Hepatocyte (in vitro differentiated cells): ENCODE measurements at places on chromosomes 1 and 21.
A peak's percentile ranks its signal among the peaks of the same experiment; 100 is the strongest.

- peak; percentile 88 for DNase-seq
- H3K4me1 ChIP-seq = peaks cover 28% of the 10 kb centered on the region
- H3K36me3 ChIP-seq = no peaks in the 10 kb centered on the region
- peak overlapping the region; percentile 91 for H3K27ac ChIP-seq
- peaks cover 8% of the 10 kb centered on the region for H3K27me3 ChIP-seq
- H3K4me3 ChIP-seq = no peak overlapping the region
These were observed 4.8 kb upstream of the CRYBG2 start for GRCh38 chr1:26358411-26359384.

DNA sequence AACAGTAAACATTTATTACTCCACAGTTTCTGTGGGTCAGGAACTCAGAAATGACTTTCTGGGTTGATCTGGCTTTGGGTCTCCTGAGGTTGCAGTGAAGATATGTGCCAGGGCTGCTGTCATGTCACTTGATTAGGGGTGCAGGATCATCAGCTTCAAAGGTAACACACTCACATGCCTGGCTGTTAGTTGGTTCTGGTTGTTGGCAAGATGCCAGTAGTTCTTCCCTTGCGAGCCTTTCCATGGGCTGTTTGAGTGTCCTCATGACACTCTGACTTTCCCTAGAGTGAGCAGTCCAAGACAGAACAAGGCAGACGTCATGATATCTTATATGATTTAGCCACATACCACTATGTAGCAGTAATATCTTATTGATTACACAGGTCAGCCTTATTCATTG lies 1.8 kb downstream of the SWT1 start:
- peak; percentile 38 for DNase-seq
- peaks cover 22% of the 10 kb centered on the region for H3K4me1 ChIP-seq

GRCh38 chr1:28119556-28119955 lies 31.1 kb upstream of the EYA3 start:
- no peak for DNase-seq
- no peaks in the 10 kb centered on the region for H3K27me3 ChIP-seq
- H3K27ac ChIP-seq = no peak overlapping the region
- no peaks in the 10 kb centered on the region for H3K36me3 ChIP-seq
- H3K4me3 ChIP-seq = no peak overlapping the region

DNA sequence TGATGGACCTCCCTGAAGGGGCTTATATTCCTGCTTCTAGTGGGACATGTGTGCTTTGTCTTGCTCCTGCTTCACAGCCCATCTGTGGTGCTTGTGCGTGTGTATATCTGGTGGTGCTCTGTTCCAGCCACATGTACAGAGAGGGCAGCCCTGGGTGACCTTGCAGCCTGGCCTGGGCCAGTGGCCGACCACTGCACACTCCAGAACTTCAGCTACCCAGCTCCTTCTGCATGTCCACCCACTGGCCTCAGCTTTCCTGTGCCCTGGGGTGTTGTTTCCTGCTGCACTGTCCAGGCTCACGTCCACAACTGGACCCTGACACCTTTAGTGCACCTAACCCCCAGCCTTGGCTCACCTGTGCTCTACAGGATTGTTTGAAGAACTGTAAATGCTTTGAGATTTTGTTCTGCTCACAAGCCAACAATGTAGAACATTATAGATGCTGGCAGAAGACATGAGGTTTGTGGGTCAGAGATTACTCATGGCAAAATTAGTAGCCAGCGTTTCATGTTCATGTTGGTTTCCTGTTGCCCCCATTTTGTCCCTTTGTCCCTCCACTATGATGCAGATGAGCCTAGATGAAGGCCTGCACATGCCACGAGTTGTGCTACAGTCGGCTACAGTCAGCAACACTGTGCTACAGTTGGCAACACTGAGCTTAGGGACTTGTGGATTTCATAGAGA lies 5.3 kb upstream of the S100B start:
- H3K36me3 ChIP-seq = no peaks in the 10 kb centered on the region
- H3K27ac ChIP-seq = no peak overlapping the region
- no peak for DNase-seq
- H3K27me3 ChIP-seq = no peaks in the 10 kb centered on the region
- no peak overlapping the region for H3K4me3 ChIP-seq
- no peaks in the 10 kb centered on the region for H3K4me1 ChIP-seq

DNA sequence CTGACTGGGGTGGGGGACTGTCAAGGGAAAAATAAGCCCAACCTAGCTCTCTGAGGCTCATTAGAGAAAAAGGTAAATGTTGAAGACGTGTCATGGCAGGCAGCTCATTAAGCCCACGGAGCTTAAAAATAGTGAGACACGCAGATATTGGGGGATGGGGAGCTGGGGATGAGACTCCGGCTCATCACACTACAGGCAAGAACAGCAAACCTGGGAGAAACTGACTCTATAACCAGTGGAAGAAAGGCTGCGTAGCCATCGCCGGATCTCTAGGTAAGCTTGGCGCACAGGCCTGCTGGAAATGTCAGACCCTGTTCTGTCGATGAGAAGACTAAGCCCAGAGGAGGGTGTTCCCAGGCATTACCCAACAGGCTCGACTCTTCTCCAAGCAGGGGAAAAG lies 78.0 kb downstream of the SYT2 start:
- H3K4me3 ChIP-seq = no peak overlapping the region
- no peak overlapping the region for H3K27ac ChIP-seq
- no peak for DNase-seq
- peaks cover 3% of the 10 kb centered on the region for H3K4me1 ChIP-seq
- no peaks in the 10 kb centered on the region for H3K27me3 ChIP-seq
- H3K36me3 ChIP-seq = no peaks in the 10 kb centered on the region

DNA sequence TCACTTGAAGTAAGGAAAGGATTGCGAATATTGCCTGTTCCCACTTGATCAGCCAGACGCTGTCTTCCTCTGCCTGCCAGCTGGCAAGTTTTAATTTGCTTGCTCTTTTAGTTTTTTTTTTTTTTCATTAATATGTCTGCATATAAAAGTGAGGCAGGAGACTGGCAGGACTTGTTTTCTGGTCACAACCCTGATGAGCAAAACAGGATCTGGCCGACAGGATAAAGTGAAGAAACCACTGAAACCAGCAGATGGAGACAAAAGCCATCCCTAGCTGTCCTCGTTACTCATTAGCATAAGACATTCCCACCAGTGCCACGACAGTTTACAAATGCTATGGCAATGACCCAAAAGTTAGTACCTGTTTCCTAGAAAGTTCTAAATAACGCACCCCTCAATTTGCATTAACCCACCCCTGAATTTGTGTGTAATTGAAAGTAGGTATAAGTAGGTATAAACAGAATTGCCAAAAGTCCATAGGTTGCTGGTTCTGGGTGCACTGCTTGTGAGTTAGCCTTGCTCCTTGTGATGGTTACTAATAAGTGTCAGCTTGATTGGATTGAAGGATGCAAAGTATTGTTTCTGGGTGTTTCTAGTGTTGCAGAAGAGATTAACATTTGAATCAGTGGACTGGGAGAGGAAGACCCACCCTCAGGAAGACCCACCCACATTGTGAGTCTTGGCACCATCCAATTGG lies 60.8 kb downstream of the ZNF684 start:
- no peaks in the 10 kb centered on the region for H3K27me3 ChIP-seq
- no peaks in the 10 kb centered on the region for H3K4me1 ChIP-seq
- no peak overlapping the region for H3K4me3 ChIP-seq

DNA sequence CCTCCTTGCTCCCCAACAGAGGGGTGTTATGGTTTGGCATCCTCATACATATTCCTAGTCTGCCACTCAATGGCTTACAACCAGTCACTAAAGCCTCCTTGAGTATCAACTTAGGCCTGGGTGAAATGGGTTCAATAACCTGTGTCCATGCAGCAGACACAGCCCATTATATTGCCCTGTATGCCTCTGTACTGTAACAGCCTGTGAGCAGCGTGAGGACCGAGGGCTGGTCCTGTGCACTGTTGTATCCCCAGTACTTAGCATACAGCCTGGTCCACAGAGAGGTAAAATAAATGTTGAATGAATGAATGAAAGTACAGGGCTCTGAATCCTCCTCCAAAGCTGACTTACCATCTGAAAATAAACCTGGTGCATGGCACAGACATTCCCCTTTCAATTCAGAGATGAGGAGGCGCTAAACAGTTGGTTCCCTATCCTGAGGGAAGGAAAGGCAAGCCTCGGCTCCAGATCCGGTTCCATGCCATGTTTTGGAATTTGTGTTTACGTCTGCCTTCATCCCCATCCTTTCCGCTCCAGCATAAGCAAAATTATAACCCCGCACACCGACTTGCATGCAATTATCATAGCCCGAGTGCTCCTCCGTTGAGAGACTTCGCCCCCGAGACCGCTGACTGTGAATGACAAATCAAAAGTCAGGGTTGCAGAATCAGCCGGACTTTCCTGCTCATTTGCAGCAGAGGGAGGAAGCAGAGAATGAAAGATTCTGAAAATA lies 45.0 kb upstream of the DNAJC6 start:
- H3K36me3 ChIP-seq = no peaks in the 10 kb centered on the region
- peaks cover 8% of the 10 kb centered on the region for H3K4me1 ChIP-seq
- peak overlapping the region; percentile 26 for H3K4me3 ChIP-seq
- H3K27me3 ChIP-seq = no peaks in the 10 kb centered on the region
- DNase-seq = peak; percentile 47

GRCh38 chr1:84756455-84757082 lies 66.3 kb upstream of the SSX2IP start:
- H3K27ac ChIP-seq = no peak overlapping the region
- no peaks in the 10 kb centered on the region for H3K36me3 ChIP-seq
- no peaks in the 10 kb centered on the region for H3K27me3 ChIP-seq
- no peak for DNase-seq
- H3K4me3 ChIP-seq = no peak overlapping the region
- no peaks in the 10 kb centered on the region for H3K4me1 ChIP-seq

GRCh38 chr1:160285506-160285905 lies 573 bp upstream of the PEX19 start:
- no peaks in the 10 kb centered on the region for H3K27me3 ChIP-seq
- H3K36me3 ChIP-seq = peaks cover 2% of the 10 kb centered on the region
- DNase-seq = no peak
- peaks cover 11% of the 10 kb centered on the region for H3K4me1 ChIP-seq
- H3K4me3 ChIP-seq = no peak overlapping the region

- no peaks in the 10 kb centered on the region for H3K36me3 ChIP-seq
- no peaks in the 10 kb centered on the region for H3K27me3 ChIP-seq
- no peak overlapping the region for H3K4me3 ChIP-seq
- H3K27ac ChIP-seq = no peak overlapping the region
These were observed 12.0 kb downstream of the ALDH9A1 start for GRCh38 chr1:165686121-165686970.

GRCh38 chr21:37866027-37866426 lies 50.2 kb downstream of the KCNJ6 start:
- no peak overlapping the region for H3K4me3 ChIP-seq
- H3K27me3 ChIP-seq = no peaks in the 10 kb centered on the region
- H3K36me3 ChIP-seq = no peaks in the 10 kb centered on the region
- no peak for DNase-seq
- no peak overlapping the region for H3K27ac ChIP-seq

GRCh38 chr1:30853350-30853749 lies 55.2 kb downstream of the SDC3 start:
- no peak overlapping the region for H3K4me3 ChIP-seq
- H3K27ac ChIP-seq = no peak overlapping the region
- no peaks in the 10 kb centered on the region for H3K36me3 ChIP-seq
- DNase-seq = peak; percentile 37
- no peaks in the 10 kb centered on the region for H3K27me3 ChIP-seq
- H3K4me1 ChIP-seq = peaks cover 9% of the 10 kb centered on the region

GRCh38 chr1:94522304-94522703 lies 19.3 kb downstream of the F3 start:
- H3K27ac ChIP-seq = no peak overlapping the region
- H3K4me1 ChIP-seq = no peaks in the 10 kb centered on the region
- no peaks in the 10 kb centered on the region for H3K27me3 ChIP-seq
- no peak overlapping the region for H3K4me3 ChIP-seq

GRCh38 chr21:17858747-17859146 lies 39.6 kb upstream of the C21orf91 start:
- H3K4me1 ChIP-seq = no peaks in the 10 kb centered on the region
- H3K27ac ChIP-seq = no peak overlapping the region
- no peak for DNase-seq
- no peaks in the 10 kb centered on the region for H3K27me3 ChIP-seq
- no peak overlapping the region for H3K4me3 ChIP-seq

DNA sequence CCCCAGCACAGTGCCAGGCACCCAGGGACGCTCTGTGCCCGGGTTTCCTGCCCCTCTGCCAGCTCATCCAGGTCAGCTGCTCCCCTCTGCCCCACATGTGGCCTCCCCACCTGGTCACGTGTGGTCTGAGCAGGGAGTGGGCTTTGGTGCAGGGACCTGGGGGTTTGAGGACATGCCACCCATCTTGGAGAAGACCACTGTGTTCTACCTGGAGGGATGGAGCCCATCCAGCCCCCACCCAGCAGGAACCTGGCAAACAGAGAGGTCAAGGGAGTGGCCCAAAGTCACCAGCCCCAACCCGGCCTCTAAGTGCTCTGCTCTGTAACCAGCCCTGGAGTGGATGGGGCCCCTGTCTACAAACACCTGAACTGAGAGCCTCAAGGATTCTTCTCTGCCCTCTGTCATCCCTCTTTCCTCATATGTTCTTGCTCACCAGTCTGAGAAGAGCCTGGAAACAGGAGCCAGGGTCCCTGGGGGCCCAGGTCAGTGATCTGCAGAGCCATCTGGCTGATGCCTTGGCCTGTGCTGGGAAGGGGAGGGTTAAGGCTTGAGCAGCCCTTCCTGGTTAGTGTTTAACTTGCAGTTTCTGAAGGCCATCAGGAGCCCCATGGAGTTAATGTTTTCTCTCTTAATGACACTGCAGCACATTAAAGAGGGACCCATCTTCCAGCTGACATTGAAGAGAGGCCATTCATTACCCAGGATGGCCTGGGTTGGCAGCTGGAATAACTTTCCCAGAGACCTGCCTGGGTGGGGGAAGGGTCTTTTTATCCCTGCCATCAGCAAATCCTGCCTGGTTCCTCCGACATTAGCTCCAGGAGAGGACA lies 235.4 kb downstream of the PTPRU start:
- no peak overlapping the region for H3K4me3 ChIP-seq
- H3K27ac ChIP-seq = no peak overlapping the region
- H3K27me3 ChIP-seq = no peaks in the 10 kb centered on the region
- H3K4me1 ChIP-seq = peaks cover 36% of the 10 kb centered on the region
- H3K36me3 ChIP-seq = no peaks in the 10 kb centered on the region

- no peak for DNase-seq
- no peak overlapping the region for H3K27ac ChIP-seq
- no peaks in the 10 kb centered on the region for H3K36me3 ChIP-seq
These were observed 9.5 kb downstream of the XCL1 start for GRCh38 chr1:168585937-168586336.

DNA sequence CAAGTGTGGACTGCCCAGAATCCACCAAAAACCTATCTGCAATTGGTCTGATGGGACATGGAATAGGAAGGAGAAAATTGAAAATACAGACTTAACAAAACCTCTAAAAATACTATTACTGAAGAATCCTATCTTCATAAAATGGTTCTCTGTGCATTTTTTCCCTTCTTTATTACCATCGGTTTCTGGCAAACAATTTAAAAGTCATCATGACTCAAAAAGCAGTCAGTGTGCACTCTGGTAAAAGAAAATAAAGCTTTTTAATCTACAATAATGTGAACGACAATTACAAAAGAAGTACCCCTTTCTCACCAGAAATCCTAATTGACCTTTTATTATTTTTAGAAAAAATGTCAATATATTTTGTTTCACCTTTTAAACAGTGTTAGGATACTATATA lies 186.3 kb downstream of the TPR start:
- H3K27ac ChIP-seq = peak overlapping the region; percentile 43
- no peaks in the 10 kb centered on the region for H3K4me1 ChIP-seq
- H3K4me3 ChIP-seq = no peak overlapping the region
- DNase-seq = no peak
- H3K27me3 ChIP-seq = no peaks in the 10 kb centered on the region
